Colonic mucosa (tissue), 4 donors: ENCODE measurements at places on chromosomes 6 and 20.

DNA sequence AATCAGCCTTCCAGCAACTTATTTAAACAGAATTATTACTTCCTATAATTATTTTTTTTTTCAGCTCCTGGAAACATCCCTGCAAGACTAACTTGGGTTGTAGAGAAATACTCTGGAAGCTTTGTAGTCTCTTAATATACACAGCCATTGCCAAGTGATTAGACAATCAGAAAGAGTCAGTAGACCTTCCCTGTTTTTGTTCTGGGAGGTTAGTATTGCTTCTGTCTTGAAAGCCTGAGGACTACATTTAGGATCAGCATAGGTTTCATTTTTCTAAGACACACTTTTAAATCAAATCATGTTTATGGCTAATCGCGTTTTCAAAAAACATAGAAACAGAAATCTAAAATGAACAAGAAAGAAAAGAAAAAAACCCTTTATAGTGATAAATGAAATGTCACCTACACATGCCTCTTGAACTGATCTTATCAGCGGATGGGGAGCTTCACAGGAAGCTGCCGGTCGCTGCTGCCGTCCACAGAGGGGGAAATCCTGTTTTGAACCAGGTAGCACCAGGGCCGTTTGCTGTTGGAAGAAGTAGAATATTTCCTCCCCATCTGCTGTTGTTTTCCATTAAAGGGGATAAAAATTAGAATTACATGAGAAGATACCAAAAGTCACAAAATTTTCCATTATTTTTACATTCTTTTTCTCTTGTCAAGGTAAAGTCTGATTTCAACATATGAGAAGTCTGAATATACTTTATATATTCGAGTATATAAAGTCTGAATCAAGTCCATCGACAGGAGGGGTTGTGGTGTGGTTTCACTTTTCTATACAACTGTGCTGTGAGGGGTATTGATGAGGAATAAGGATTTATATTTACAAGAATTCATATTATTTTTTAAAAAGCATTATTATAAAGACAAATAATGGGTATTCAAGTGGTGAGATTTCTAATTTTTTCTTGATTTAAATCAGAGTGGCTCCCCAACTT lies 94.6 kb downstream of the ARMC2 start:
- no peaks in the 10 kb centered on the region for H3K4me1 ChIP-seq
- no peak overlapping the region for H3K27ac ChIP-seq
- H3K36me3 ChIP-seq: no peaks in the 10 kb centered on the region
- H3K4me3 ChIP-seq: no peak overlapping the region
- no peak for DNase-seq

- H3K4me1 ChIP-seq: no peaks in the 10 kb centered on the region
- H3K27me3 ChIP-seq: no peaks in the 10 kb centered on the region
- no peak overlapping the region for H3K27ac ChIP-seq
- no peak overlapping the region for H3K4me3 ChIP-seq
These were observed 253.6 kb upstream of the RAB32 start for GRCh38 chr6:146289816-146290588.

DNA sequence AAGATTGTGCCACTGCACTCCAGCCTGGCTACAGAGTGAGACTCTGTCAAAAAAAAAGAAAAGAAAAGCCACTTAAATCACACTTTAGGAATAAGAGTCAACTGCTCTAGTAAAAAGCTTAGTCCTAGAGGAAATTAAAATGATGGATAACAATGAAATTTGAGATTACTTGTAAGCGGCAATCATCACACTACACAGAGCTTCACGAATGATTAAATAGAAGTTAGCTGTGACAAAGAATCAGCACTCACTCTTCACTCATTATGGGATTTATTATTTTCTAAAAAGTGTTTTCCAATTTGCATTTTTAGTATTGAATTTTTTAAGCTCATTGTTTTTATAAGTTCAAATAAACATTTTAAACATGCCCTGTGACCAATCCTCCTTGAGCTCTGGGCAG lies 718.0 kb downstream of the UTRN start:
- no peak for DNase-seq
- no peaks in the 10 kb centered on the region for H3K4me1 ChIP-seq
- H3K27ac ChIP-seq: no peak overlapping the region
- H3K27me3 ChIP-seq: no peaks in the 10 kb centered on the region
- no peak overlapping the region for H3K4me3 ChIP-seq

- H3K27ac ChIP-seq: no peak overlapping the region
- no peak overlapping the region for H3K4me3 ChIP-seq
- no peaks in the 10 kb centered on the region for H3K36me3 ChIP-seq
- DNase-seq: no peak
These were observed 140.7 kb downstream of the MAP3K7 start for GRCh38 chr6:90446164-90446563.

- H3K36me3 ChIP-seq: no peaks in the 10 kb centered on the region
- H3K27me3 ChIP-seq: no peaks in the 10 kb centered on the region
- H3K27ac ChIP-seq: no peak overlapping the region
- DNase-seq: no peak
These were observed 3.8 kb downstream of the COL21A1 start for GRCh38 chr6:56243518-56244070.
